ENCODE measurements at places on chromosomes 1 and 21.

DNA sequence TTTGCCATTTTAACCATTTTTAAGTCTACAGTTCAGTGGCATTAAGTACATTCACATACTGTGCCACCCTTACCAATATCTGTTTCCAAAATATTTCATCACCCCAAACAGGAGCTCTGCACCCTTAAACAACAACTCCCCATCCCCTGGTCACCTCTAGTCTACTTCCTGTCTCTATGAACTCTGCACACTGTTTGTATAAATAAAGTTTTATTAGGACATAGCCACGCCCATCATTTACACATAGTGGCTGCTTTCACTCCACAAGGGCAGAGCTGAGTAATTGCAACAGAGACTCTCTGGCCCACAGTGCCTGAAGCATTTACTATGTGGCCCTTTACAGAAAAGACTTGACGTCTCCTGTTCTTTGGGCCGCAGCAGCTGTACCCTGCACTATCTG is 30.1 kb downstream of the KCNAB2 start:
- no peak for DNase-seq

DNA sequence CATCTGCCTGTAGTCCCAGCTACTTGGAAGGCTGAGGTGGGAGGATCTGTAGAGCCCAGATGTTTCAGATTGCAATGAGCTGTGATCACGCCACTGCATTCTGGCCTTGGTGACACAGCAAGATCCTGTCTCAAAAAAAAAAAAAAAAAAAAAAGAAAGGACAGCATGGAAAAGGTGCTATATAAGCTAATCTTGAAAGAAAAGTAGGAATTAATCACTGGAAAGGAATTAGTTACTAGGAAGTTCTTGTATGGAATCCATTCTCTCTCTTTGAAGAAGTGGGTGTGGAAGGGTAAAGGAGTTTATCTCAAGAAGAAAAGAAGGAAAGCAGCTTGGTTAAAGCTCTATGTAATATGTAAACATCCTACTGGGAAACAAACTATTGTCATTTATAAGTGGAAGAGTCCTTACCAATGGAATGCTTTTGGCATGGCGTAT is 339.2 kb downstream of the DPYD start:
- DNase-seq: no peak

GRCh38 chr1:164366014-164366413 is 193.0 kb upstream of the PBX1 start:
- no peak for DNase-seq

DNA sequence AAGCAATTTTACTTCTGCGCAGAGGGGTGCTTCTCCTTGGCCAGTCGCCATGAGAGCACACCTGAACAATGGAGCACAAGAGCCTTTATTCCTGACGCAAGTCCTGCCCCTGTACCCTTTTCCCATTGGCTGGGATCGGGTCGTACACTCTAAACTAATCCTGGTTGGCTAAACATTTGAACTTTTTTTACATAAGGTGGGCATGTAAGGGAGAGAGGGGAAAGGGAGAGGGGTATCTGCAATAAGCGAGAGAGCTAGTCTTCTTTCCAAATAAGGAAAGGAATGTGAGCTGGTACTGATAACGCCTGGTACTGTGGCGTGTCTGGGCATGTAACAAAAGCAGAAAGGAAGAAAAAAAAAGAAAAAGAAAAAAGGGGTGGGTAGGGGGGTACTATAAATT is 21.8 kb downstream of the MFSD2A start:
- DNase-seq: no peak

- no peak for DNase-seq
These were observed 45.9 kb downstream of the ADGRL2 start for GRCh38 chr1:81846630-81847029.

DNA sequence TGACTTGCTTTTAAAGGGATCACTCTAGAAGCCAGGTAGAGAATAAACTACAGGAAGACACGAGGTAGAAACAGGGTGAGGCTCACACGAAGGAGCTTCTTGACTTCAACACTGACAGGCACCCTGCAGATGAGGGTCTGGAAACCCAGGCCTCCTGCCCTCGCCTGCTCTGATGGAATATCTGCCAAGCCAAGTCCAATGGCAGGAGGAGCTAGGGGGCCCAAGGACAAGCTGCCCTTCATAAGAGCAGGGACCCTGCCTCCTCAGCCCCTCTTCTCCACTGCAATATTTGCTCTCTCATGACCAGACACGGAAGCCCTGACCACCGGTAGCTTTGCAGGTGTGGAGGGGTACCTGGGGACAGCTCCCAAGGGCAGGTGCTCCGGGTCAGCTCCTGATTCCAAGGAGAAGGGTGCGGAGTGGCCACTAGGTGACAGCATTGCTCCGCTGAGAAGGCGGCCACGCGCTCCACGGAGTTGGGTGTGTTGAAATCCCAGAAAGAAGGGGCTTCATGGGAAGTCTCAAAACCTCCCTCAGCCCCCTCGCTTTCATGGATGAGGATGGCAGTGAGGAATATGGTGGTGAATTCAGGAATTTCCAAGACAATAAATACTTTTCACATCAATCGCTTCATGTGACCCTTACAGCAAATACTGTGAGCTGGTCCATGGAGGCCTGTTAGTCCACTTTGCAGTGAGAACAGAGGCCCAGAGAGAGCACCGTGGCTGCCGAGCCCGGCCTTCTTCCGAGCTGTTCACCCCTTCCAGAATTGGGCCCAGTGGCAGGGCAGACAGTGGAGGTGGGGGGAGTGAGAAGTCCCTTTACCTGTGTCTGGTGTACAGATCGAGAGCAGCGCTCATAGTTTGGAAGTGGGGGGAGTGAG is 33.2 kb upstream of the PAX7 start:
- peak; percentile 30 for DNase-seq

DNA sequence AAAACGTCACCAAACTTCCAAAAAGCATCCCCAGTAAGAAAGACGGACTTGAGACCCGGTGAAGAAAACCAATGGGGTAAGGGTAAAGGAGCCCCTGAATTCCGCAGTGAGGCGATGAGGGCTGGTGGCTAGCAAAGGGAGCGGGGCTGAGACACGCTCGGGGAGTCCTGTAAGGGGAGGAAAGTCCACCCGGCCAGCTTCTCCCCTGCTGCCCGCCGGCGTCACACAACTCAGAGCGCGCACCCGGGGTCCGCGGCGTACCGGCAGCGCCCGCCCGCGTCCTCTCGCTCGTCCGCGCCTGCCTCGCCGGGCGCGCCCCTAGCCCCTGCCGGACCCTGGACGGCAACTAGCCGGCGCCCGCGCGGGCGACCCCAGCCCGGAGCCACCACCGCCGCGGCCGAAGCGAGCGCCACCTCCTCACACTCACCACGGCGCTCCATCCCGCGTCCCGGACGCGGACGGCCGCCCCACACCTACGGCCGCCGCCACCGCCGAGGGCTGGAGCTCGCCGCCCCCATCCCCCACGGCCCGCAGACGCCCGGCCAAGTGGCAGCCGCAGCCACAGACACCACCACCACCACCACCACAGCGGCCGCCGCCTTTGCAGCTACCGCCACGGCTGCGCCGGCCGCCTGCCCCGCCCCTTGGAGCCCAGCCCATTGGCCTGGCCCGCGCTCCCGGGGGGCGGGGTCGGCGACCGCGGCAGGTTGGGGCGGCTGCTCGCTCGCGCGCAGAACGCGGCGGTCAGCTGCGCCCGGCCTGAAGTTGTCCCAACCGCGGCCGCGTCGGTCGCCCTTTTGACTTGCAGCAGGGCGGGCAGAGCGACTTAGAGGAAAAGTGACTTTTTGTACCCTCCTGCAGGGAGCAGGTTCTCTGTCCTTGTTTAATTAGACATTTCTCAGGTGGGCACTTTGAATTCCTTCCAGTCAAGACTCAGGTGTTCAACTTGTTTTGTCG is 10.0 kb upstream of the ARHGAP29 start:
- peak; percentile 75 for DNase-seq

DNA sequence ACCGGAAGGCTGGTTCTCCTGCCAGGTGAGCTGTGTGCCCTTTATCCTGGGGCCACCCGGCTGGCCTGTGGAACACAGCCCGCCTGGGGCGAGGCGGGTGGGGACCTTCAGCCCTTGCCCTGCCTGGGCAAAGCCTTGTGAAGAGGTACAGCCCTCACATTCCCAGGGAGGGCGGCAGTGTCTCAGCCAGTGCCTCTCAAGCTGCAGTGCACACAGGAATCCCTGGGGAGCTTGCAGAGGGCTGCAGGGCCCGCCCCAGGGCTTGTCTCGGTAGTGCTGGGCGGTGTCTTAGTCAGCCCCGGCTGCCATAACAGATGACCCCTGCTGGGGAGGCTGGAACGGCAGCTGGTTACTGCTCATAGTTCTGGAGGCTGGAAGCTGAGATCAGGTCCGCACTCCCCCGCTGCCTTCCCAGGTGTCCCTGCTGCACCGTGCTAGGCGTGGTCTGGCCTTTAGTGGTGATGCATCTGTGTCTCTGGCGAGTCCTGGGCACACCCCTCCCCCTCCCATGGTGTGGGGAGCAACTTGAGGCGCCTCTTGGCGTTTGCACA is 12.6 kb downstream of the DFFB start:
- DNase-seq: peak; percentile 12

DNA sequence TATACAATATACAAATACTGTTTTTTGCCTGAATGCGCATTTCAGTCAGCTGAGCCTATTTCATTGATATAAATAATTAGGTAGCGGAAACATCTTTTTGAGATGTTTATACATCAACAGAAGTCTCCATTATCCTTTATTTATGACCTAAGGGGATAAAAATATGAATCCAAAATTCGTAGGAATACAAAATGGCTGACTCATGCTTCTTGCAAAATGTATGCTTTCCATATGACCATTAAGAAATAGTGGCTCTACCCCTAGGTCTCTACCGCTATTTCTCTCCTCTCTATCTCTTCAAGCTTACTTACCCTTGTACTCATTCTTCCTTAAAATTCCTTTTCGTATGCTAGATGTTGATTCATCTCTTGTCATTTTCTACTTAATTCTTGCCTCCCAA is 338.4 kb upstream of the TMPRSS15 start:
- DNase-seq: no peak

- DNase-seq: peak; percentile 47
These were observed 8.6 kb downstream of the KCNC4 start for GRCh38 chr1:110218739-110219138.

GRCh38 chr1:47533793-47534328 is 96.0 kb downstream of the FOXD2 start:
- no peak for DNase-seq

GRCh38 chr1:206949208-206949607 is 2.9 kb upstream of the PIGR start:
- DNase-seq: no peak

DNA sequence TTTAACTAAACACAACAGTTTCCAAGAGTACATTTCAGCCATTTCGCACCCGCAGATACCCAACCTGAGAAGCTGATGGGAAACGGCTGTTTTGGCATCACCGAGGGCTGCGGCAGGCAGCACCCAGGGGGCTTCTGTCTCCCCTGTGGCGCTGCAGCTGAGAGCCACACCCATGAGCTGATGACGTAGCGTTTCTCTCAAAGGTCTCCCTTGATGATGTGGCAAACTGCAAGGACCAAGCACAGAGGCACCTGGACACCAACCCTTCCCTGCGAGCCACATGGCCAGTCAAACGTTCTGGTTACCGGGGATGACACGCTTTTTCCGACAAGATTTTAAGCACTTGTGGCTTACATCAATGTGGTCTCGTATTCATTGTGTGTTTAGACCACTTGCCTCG is 150.8 kb upstream of the ERG start:
- DNase-seq: no peak

GRCh38 chr1:209742409-209743144 is 13.3 kb upstream of the TRAF3IP3 start:
- no peak for DNase-seq

- no peak for DNase-seq
These were observed 1.4 kb downstream of the MACO1 start for GRCh38 chr1:25431955-25432719.

GRCh38 chr1:226950871-226951270 is 10.8 kb downstream of the COQ8A start:
- no peak for DNase-seq

- DNase-seq: no peak
These were observed 119.7 kb upstream of the RGS18 start for GRCh38 chr1:192038567-192038966.

- no peak for DNase-seq
These were observed 135.7 kb upstream of the PROX1 start for GRCh38 chr1:213852107-213852506.

DNA sequence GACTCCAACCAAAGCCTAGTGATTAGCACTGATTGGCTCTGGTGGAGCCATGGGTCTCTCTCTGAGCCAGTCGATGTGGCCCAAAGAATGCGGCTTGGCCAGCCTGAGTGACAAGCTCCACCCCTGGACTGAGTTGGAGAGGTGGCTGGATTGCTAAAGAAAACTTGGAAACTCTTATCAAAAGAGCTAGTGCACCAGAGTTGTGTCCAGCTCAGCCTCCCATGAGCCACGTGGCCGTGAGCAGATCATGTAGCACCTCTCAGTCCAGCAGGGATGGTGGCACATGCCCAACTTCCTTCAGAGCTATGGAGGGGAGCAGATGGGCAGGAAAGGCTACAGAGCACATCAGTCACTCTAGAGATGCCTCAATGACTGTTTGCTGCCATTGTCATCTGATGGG is 142.8 kb upstream of the VAMP3 start:
- DNase-seq: no peak

DNA sequence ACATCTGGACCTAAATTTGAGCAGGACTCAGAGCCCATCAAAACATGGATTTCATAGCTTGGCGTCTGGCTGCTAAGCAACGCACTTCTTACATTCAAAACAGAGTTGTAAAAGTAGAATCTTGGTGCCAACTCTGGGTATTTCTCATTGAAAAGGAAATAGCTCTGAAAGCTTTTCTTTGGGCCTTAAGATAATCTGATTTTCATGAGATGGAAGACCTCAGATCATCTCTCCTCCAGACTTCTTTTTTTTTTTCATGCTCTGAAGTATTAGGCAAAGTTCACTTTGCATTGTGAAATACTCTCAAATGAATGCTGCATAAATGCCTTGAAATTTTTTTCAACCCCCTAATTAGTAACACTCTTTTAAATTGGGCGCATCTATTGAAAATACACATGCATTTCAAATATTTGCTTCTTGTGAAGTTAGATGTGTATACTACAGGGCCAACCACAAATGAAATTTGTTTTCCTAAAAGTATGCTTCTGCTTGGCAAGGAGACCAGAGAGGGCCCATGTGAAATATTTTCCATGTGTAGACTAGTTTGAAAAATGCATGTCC is 4.2 kb downstream of the ADAMTS5 start:
- DNase-seq: no peak

DNA sequence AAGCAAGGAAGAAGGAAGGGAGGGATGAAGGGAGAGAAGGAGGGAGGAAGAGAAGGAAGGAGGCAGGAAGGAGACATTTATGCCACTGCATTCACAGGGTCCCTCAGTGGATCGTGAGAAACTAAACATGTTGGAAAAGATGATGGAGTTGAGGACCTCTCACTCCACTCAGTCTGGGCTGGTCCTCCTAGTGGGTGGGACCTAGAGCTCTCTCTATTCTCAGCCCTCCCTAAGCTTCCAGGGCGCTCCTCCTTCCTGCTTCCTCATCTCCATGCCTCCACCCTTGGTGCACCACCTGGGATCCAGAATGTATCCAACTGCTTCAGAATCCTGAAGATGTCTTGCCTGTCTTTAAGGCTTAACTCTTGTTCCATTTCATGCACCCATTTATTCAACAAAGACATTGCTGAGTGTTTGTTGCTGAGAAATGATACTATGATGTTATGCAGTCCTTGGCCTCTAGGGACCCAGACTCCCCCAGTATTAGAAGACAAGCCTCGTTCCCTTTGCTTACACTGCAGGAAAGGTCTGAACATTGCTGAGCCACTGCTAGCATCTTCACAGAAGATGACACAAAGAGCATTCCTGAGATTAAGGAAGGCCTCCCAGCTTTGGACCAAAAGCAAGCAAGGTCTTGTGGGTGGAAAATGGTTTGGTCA is 88.5 kb downstream of the BEND5 start:
- DNase-seq: no peak

GRCh38 chr21:45542242-45542666 is at the start of gene SLC19A1:
Gene SLC19A1 (minus strand): TSS chr21:45542440. CDS start chr21:45537959, 4,481 bp downstream.
- DNase-seq: peak; percentile 58
